Hepatocyte (in vitro differentiated cells): ENCODE measurements at places on chromosomes 12 and 14. TPM values are rescaled to one million over a fixed set of nuclear protein-coding genes. Genes with fewer than 3 reads are reported as not detected.
A peak's percentile ranks its signal among the peaks of the same experiment; 100 is the strongest.

Gene TSHR
- 0.08 TPM in 1 of 2 replicates, not detected in the other for total RNA-seq

Gene PGF
- 25.0 and 25.2 TPM in 2 replicates for total RNA-seq

DNA sequence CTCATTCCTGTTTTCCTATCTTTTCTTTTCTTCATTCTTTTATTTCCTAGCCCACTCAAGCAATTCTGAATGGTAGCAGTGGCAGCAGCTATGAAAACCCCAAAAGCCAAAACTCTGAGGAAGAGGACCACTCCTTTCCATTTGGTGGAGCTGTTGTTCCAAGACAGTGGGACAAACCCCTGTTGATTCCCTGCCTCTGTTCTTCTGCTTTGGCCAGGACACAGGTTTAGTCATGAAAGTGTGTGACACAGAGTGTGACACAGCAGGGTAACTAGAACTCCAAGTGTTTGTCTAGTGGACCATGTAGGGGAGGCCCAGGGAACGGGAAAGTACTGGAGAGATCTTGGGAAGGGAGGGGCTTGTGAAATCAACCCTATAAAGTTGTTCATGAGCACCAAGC, 71.1 kb downstream of the PTCSC3 start:
- no peaks in the 10 kb centered on the region for H3K36me3 ChIP-seq
- H3K4me1 ChIP-seq, result no peaks in the 10 kb centered on the region
- H3K4me3 ChIP-seq, result no peak overlapping the region

Gene SIRT4
- total RNA-seq, result 3.9 and 7.7 TPM in 2 replicates

GRCh38 chr12:118274066-118274465, 98.6 kb downstream of the TAOK3 start:
- H3K27me3 ChIP-seq, result no peaks in the 10 kb centered on the region
- no peaks in the 10 kb centered on the region for H3K4me1 ChIP-seq
- no peaks in the 10 kb centered on the region for H3K36me3 ChIP-seq
- no peak overlapping the region for H3K4me3 ChIP-seq

Gene CCDC60
- total RNA-seq, result 0.24 and 0.47 TPM in 2 replicates

- DNase-seq, result peak; percentile 34
- no peak overlapping the region for H3K27ac ChIP-seq
- peaks cover 7% of the 10 kb centered on the region for H3K4me1 ChIP-seq
Measured at GRCh38 chr12:56084958-56085543, 5.1 kb downstream of the ERBB3 start.

Gene NRXN3
- total RNA-seq, result 4.3 and 5.7 TPM in 2 replicates

DNA sequence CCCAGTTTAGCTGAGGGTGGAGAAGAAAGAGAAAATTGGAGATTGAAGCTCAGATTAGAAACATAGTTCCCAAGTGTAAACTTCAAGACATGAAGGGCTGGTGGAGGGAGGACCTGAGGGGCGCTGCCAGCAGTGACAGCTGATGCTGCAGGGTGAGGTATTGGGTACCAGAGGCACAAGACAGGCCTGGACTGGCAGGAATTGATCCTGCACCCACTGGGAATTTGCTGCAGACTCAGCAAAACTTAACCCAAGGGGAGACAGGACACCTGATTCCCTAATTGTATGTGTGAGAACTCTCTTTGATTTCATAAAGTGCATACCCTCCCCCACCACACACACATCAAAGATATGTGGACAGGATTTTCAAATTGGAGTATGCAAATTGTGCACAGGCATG, 11.6 kb downstream of the PTPRR start:
- H3K4me1 ChIP-seq, result no peaks in the 10 kb centered on the region
- no peak for DNase-seq
- H3K36me3 ChIP-seq, result no peaks in the 10 kb centered on the region

- no peaks in the 10 kb centered on the region for H3K36me3 ChIP-seq
- no peaks in the 10 kb centered on the region for H3K27me3 ChIP-seq
- DNase-seq, result peak; percentile 94
Measured at GRCh38 chr12:13196130-13196921, at the start of gene EMP1. Gene EMP1 (plus strand): TSS chr12:13196726. CDS start chr12:13211511, 14,785 bp downstream.

- no peaks in the 10 kb centered on the region for H3K36me3 ChIP-seq
- H3K27me3 ChIP-seq, result peaks cover 100% of the 10 kb centered on the region
- DNase-seq, result no peak
Measured at GRCh38 chr12:53961025-53961761, 6.5 kb downstream of the HOXC12 start.
